Activated T-cell treated with anti-CD3 and anti-CD28 coated beads for 4 hours (primary cell): ENCODE measurements at places on chromosomes 2 and 18.

- DNase-seq: no peak
Measured at GRCh38 chr2:218833023-218833609, 1.5 kb upstream of the PRKAG3 start.

- no peak for DNase-seq
Measured at GRCh38 chr2:26251893-26252292, 7.2 kb downstream of the HADHB start.

- no peak for DNase-seq
Measured at GRCh38 chr2:148906124-148906523, 31.1 kb downstream of the KIF5C start.

GRCh38 chr2:78351208-78351607, 674.3 kb upstream of the REG3G start:
- no peak for DNase-seq

- no peak for DNase-seq
Measured at GRCh38 chr2:23698721-23699579, 228.0 kb downstream of the ATAD2B start.

DNA sequence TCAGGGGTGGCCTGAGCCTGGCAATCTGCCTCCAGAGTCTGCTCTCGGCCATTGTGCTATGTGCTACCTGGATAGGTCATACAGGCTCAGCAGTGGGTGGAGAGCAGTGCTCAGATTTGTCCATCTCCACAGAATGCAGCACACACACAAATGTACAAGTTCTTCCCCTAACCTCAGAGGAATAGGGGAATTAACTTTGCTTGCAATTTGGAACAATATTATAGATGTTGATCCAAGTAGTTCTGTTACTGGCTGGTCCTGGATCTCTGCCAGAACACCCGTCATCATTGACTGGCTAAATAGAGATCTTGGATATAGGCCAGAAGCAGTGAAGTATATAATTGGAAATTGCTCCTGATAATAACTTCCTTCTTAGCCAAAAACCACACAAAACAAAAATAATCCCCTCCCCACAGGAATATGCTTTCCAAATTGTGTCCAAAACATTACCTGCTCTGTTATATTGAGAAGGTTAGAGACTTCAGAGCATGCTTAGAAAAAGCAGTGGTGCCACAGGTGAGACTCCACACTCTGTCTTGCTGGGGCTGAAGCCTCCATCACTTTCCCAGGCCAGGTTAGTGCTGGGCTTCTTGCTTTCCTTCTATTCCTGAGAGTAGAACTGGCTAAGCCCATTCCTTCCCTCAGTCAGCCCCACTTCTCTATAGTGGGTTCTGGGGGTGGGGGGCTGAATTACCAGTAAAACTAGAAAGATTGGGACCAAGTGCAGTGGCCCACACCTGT, 38.8 kb downstream of the NCAPH start:
- no peak for DNase-seq

- DNase-seq: no peak
Measured at GRCh38 chr2:2422621-2423020, 91.5 kb upstream of the MYT1L start.

DNA sequence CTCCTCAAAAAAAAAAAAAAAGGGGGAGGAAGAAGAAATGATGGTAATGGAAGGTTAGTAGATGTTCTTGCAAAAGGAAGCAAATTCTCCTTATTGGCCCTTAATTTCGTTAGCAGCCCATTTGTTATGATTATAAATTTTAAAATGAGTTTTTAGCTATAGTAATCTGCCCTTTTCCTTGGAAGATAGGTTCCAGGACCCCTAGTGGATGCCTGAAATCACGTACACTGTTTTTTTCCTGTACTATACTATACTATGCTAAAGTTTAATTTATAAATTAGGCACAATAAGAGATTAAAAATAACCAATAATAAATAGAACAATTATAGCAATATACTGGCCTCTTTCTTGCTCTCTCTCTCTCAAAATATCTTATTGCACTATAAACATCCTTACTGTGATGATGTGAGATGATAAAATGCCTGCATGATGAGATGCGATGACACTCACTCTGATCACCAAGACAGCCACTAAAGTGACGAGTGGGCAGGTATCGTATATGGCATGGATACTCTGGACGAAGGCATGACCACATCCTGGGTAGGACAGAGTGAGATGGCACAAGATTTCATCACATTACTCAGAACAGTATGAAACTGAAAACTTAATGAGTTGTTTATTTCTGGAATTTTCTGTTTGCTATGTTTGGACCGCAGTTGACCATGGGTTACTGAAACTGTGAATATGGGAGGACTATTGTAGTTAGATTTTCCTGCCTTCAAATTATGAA, 87.2 kb downstream of the KCTD18 start:
- no peak for DNase-seq

DNA sequence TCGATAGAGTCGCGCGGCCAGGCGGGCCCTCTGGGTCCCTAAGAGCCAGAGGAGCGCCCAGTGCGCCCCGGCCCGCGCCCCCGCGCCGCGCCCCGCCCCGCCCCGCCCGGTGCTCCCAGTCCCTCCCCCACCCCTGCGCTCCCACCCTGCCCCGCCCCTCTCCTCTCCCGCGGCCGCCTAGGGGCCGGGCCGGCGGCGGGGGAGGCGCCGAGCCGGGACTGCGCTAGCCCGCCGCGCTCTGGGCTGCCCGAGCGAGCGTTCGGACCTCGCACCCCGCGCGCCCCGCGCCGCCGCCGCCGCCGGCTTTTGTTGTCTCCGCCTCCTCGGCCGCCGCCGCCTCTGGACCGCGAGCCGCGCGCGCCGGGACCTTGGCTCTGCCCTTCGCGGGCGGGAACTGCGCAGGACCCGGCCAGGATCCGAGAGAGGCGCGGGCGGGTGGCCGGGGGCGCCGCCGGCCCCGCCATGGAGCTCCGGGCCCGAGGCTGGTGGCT, at the start of gene GPC1:
TSS of gene GPC1 (plus strand) at position 207 of the 491 bp plus-strand sequence. CDS start at position 463, 256 bp downstream.
- DNase-seq: peak; percentile 23

DNA sequence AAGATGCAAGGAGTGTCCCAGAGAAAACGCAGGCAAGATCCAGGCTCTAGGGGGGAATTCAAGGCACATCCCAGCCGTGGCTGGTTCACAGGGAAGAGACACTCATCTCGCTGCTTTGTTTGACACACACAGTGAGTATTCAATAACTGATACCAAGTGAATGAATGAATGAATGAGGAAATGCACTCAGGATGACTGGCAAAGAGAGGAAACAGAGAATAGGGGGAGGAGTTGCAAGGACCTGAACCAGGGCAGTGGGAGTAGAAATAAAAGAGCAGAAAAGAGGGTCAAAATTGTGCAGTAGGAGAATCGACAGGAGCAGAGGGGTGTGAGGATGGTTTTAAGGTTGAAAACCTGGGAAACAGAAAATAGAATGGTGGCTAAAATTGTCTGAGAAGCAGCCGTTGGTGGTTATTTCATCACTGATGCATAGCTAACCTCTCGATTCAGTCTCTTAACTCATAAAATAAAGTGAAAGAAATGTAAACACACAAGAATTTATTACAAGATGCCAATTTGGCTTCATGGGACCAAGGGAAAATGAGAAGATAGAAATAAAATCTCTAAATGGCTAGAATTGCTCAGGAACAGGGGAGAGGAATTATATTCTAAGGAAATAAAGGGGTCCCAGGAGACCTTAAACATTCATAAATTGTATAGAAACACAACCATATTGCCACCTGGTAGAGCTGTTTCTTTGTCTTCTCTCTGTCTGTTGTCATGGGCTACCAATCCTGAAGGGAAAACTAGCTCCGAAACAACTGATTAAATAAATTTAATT, 63.9 kb upstream of the PHLPP1 start:
- no peak for DNase-seq

GRCh38 chr18:12257996-12258718, 4.0 kb downstream of the CIDEA start:
- DNase-seq: no peak

GRCh38 chr2:199439066-199439465, 18.7 kb downstream of the SATB2 start:
- no peak for DNase-seq

- DNase-seq: no peak
Measured at GRCh38 chr2:217632043-217632442, 370.8 kb downstream of the TNS1 start.

DNA sequence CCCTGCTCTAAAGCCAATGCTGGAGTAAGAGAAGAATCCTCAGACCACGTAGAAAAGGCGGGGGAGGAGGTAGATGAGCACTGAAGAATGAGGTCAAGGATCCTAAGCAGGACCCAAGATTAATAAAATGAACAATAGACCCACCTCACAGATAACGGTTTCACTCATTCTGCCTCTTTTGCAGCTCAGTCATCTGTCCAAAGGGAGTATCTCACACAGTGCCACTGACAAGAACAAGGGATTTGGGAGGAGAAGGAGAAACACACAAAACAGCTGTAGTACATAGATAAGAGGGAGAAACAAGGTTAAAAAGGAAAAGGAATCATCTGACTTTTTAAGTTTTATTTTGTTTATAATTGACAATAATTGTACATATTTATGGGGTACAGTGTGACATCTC, 30.9 kb upstream of the SULT1C4 start:
- DNase-seq: no peak

DNA sequence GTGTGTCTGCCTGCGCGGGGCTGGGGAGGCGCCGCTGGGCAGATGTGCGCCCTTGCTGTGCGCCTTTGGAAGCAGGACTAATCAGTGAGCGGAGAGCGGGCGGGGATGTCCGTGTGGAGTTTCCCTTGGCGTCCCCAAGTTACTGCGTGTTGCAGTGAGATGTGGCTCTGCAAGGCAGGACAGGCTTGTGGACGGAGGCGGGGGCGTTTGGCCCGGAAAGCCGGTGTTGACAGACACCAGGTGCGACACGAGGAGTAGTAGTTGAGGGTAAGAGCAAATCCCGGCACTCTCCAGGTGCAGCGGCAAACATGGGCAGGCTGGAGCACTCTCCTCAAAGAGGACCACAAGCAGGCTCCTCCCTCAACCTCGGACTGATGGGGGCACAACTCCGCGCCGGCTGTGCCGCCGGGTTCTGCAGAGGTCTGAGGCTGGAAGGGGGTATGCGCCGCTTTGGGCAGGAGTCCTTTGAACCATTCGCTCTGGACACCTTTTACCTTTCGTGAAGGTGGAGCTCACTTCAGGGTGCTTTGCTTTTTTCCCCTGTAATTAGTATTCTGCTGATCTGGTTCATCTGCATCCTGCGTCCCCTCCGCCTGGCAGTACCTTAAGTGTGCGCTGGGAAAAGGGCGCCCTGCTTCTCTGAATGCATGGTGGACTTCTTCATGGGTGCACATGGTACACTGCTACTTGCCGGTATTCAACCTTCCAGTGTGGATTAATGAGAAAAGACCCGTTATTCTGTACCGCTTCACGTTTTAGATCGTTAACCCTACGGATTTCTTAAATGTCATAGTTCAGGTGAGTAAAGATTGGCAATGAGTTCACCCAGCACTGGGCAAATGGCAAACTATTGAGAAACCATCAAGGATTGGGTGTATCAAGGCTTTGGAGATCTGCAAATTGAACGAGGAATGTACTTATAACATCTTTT, 608 bp downstream of the CDH7 start:
- DNase-seq: no peak

DNA sequence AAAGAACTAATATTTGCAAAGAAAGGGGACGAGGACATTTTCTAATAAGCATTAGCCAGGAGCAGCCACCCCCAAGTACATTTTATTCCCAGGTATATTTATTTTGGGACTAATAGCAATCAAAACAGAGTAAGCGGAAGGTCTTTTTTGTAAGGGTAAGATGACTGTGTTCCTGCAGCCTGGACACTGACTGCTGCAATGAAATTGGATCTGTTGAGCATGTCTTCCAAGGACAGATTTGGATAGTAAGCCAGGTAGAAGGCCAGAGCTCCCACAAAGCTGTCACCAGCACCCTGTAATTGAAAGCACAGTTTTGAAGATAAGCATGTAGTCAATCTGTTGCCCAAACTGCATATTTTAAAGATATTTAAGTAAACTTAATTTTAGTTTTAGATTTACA, 10.0 kb downstream of the MRPL33 start:
- no peak for DNase-seq

DNA sequence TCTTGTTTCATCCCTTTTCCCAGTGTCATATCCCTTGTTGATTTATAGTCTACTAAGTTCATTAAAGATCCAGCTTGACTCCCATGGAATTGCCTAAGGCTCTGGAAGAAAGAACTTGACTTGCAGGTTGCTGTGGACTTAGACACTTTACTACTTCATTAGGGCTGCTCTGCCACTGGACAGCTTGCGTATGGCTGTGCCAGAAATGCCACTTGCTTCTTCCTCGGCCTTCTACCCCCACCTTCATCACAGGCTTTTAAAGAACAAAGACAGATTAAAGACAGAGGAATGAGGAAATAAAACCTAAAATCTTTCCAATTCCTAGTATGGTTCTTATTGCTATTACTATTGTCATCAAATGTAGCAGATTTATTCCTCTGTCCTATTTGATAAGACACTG, 591.7 kb downstream of the BCL11A start:
- no peak for DNase-seq

- DNase-seq: no peak
Measured at GRCh38 chr2:101380376-101380775, 6.9 kb downstream of the CREG2 start.

DNA sequence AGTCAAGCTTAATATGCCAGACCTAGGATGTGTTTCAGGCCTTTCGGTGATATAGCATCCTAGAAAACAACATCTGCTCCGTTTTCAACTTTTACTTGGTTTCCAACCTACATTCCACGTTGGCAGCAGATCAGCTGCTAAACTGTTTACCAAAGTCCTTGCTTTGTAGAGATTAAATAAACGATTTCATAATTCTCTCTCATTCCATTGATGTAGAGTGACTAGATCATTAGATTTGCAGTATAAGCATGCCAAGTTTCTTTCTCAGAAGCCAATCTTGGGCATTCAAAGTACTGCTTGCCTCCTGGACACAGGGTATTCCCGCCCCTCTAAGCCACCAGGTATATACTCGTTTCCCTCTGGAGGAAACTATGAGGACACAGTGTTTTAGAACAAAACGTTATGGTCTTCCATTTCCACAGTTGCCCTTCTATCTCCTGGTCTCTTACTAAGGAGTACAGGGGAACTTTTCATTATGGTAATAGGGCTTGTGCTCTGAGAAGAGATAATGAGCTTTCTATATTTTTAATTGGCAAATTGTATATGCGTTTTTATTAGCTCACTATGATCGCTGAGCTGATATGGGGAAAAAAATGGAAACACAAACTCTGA, 10.5 kb upstream of the INSIG2 start:
- DNase-seq: no peak

DNA sequence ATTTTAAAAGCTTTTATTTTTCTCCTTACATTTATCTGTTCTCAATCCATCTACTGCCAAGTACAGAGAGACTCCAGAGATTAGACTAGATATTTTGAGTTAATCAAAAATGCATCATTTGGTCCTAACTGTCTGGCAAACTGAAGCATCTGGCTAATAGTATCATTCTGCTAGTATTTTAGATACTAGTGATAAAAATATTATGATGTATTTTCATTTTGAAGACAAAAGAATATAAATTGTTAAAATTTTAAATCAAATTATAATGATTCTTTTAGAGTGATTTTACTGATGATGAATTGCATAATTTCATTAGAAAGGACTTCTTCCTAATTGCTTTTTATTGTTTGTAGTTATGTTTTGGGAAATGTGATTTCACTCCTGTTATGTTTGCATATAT, 584.0 kb downstream of the LRRTM4 start:
- DNase-seq: no peak
